Epithelial cell of prostate (primary cell): ENCODE measurements at places on chromosomes 2 and 18.

DNA sequence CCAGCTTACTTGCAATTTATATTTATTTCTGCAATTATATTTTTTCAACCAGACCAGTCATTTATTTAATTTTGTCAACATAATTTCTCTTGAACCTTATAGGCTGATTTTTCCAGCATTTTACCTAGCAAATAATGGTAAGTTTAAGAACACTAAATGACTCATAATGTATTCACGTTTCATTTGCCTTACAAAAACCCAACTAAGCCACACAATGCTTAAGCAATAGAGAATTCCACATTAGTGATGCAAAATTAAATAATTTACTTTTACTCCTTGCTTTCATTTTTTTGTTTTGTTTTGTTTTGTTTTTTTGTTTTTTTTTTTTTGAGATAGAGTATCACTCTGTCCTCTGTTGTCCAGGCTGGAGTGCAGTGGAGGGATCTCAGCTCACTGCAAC, 110.4 kb upstream of the VRK2 start:
- no peak for DNase-seq

GRCh38 chr18:12334366-12334808, 26.3 kb downstream of the TUBB6 start:
- no peak for DNase-seq

DNA sequence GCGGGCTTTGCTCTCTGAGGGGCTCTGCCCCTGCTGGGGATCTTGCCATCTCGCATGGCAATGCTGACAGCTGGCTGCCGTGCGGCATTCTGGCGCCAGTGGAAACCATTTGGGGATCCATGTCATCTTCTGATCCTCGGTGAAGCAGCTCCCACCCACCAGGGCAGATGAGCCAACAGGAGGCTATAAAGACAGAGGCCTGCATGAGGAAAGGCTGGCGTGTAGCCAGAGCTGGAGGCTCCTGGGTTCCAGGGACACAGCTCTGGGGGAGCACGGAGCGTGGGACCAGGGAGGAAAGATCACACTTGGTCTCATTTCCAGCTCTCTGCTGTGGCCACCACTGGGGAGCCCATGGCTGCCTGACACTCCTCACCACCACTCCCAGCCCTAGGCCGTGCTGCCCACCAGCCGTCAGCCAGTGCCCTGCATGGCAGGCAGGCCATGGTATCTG, 145.8 kb downstream of the ZFP36L2 start:
- no peak for DNase-seq

DNA sequence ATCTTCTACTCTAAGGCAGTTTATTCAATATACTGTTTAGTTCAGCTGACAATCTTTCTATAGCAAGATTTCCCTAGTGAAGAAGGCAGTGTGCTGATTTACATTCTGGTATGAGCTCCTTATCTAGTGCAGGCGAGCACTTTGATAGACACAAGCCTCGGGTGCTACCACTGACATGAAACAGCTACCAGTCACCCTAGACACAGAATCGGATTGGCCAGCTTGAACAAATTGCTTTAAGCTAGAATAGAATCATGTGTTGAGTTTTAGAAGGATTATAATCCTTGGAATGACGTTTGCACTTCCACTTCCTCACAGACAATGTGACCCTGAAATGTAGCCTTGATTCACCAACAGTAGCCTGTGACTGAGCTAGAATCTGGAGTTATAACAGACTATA, 394.0 kb downstream of the EPHA4 start:
- no peak for DNase-seq

DNA sequence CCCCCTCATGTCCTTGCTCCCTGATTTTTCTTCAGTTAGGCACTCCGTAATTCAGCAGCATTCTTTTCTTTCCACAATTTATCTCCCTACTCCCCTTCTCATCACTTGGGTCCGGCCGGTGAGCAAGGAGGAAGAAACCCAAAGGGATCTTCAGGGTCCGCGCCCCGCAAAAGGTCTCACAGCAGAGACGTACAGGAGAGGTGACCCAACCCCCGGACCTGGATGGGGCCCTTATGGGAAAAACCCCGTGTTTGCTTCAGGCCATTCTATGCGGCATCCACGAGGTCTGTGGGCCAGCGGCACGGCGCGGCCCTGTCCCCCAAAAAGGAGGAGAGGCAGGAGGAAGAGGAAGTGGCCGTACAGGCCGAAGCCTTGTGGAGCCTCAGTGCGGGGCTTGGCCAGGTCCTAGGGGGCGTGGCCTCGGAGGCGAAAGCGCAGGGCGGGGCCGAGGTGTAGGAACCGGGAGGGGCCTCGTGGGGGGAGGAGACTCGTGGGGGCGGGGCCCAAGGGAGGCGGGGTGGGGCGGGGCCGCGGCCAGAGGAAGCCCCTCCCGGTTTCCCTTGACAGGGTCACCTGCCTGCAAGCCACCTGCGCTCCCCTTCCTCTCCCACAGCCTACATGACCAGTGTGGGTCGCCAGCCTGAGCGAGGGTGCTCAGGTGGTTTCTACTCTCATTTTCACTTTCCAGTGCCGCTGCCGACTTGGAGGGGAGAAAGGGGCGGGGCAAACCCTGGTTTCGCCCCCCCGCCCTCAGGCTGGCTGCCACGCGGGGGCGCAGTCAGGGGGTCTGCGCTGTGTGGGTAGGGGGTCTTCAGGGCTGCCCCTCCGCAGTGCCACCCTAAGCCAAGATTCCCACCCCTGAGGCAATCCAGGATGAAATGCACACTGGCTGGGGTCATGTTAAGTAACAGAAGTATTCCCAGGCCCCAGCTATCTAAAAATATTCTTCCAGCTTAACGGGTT, 156.4 kb upstream of the XPO1 start:
- peak; percentile 12 for DNase-seq

- DNase-seq = no peak
Measured at GRCh38 chr18:13308369-13308768, 89.8 kb downstream of the LDLRAD4 start.

DNA sequence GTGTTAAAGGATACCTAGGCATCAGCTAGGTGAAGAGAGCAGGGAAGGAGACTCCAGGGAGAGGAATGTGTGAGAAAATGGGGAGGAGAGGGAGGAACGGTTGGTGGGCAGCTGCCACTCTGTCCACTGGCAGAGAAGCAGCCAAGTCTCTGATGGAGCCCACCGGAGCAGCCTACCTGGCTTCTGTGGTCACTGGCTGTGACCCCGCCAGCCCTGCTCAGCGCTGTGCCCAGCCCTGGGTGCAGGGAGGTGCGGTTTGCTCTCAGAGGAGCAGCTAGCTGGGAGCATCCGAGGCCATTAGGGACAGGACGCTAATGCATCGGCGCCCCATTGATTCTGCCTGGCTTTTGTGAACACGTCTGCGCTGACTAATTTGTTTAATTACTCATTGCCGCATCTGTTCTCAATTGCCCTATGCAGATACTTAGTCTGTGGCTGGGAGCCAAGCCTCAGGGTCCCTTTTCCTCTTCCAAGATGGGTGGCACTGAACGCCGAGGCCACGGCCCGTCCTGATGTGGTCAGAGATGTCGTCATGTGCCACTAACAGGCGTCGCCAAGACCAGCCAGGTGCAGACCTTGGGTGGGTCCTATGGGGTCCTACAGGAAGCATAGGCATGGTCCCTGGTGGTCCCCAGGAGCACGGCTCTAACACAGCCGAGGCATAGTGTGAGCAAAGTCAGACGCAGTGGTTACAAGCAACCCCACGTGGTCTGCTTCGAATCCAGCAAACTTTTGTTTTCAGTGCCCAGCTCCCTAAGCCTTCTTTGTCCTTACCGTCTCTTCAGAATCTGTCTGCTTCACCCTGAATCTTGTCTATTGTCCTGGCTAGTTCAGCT, 82.0 kb downstream of the RRM2 start:
- no peak for DNase-seq

- no peak for DNase-seq
Measured at GRCh38 chr2:207727261-207727660, 15.8 kb downstream of the CCNYL1 start.

DNA sequence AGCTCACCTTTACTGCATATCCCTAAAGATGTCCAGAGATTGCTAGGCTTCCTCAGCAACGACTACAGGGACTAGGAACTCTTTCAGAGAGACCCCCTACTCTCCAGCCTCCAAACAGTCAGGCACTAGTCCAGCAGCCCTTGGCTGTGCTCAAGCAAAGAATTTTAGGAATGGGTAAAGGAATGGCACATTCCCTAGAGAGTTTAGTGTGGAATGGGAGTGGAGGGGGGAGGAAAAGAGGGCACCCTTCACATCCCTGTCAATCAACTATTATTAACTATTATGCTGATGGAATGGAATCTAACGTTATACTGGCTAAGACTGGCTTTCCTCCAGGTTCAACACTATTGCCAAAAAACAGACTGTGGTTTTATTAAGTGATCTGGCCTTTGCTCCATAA, 64.8 kb downstream of the IKZF2 start:
- no peak for DNase-seq

- no peak for DNase-seq
Measured at GRCh38 chr2:75428646-75429443, 131.9 kb downstream of the EVA1A start.

DNA sequence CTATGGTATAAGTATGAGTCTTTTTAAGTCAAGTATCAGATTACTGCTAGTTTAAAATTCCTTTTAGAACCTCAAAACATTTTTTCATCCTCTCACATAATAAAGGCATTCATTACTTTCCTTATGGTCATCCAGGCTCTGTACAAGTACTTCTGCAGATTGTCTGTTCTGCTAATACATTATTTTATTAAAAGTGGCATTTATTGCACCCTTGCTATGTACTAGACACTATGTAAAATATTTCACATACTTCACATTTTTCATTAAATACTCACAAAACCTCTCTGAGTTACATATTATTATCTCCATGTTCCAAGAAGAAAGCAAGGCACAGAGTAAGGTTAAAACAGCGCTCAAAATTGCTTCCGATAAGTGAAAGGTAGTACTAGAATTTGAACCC, 84.1 kb downstream of the RAPH1 start:
- DNase-seq = no peak

- DNase-seq = no peak
Measured at GRCh38 chr2:31137211-31138036, 816 bp downstream of the GALNT14 start.

DNA sequence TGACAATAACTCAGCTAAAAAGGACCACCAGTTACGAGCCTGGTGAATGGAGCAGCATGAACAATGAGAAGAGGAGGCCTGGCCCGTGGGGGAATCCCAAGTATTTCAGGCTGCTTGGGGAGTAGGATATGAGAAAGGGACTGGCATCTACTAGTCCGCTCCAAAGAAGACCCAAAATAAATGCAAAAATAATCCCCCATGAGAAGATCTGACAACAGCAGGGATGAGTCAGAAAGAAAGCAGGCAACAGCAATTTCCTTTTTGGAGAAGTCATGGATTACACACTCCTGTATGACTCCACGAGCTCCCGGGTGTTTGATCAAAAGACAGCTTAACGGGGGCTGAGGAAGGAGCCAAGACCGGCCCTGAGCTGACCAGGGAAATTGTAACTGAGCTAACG, 111.4 kb downstream of the SOX11 start:
- no peak for DNase-seq

- DNase-seq = peak; percentile 27
Measured at GRCh38 chr2:28377195-28377816, 15.4 kb upstream of the FOSL2 start.

DNA sequence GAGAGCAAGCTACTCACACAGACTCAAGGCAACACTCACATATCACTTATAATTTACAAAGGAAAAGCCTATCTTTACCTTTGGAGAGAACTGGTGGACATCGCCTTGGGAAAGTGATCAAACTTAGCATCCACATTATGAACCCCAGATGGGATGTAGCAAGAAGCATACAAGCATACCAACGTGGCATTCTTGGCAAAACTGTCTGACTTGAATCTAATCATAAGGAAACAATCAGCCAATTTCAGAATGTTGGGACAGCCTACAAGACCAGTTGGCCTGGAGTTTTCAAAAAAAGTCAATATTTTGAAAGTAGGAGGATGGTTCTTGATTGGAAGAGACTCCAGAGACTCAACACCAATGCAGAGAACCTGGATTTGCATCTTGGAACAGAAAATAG, 79.1 kb upstream of the PMAIP1 start:
- DNase-seq = no peak

DNA sequence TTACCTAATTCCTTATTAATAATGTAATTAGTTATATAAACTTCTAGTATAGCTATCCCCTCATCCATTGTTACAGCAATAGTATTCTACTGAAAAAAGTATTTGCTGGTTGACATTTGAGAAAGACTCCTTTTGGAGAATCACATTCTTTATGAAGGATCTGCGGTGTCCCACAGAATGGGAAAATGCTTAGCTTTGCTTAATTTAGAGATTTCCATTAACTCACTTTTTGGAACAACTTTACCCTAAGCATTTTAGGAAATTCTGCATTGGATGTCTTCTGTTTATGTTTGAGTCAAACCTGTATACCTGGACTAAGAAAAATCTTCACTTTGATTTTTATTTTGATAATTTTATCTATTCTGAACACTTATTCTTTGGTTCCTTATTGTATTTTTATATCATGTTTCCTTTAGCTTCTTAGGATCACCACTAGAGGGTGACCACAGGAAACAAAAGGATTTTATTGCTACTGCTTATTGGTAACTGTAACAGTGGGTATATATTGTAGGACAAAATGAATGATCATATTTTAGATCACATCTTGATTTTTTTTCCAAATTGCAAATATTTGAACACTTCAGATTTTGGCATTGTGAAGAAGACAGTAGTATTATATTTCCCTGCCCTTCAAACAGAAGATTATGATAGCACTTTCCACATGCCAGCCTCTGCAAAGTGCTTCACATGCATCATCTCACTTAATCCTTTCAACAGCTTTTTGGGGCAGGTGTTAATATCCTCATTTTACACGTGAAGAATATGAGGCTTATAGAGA, 79.6 kb downstream of the MIB1 start:
- no peak for DNase-seq

DNA sequence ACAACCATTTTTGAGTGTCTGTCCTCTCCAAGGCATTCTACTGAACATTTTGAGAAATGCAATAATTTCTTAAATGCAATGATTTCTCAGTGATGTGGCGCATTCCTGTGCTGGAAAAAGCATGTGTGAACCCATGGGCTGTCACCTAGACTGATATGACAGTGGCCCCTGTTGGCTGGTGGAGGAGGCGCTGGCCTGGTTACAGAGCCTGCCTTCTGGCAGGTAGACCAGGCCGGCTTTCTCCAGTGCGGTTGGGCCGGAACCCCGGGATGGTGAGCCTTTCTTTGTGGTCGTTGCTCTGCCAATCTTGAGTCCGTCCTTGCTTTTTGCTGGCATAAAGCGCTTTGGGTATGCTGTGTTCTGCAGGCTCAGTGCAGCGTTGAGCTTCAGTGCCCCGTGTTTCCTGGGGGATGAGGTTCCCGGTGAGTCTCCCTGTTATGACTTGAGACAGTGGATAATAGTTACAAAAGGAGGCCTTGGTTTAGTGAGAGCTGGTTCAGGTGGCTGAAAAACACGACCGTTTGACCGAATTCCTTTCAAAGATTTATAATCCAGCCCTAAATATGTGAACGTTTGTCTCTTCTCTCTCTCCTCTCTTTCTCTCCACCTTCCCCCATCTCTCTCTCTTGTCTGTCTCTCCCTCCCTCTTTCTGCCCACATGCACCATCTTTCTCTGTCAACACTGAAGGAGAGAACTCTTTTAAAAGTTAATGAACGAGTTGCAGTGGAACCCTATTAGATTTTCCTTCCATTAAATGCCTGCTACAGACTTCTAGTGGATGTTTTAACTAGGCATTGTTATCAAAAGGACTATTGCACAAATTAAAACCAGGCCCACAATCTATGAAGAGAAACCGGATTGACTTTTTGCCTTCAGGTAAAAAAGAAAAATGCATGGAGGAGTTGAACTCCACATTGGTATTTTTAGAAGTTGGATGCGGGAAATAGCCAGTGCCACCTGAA, 34.0 kb downstream of the TSHZ1 start:
- no peak for DNase-seq
